IMR-90 (cell line): ENCODE measurements at places on chromosomes 3 and 15.

DNA sequence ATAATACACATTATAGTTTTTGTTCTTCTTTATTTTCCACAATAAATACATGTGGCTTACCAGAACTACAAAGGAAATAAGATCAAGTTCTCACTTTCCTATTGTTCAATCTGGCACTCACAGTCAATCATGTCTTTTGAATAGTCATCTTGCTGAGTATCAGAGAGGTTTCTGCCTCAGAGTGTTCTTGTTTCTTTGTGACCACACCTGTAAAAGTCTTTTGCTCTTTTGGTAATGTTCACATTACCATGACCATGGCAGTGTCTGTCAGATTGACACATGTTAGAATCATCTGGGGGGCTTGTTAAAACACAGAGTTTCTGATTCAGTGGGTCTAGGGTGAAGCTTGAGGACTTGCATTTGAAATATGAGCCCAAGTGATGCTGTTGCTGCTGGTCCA, 135.0 kb downstream of the SATB1 start:
- DNase-seq = no peak

DNA sequence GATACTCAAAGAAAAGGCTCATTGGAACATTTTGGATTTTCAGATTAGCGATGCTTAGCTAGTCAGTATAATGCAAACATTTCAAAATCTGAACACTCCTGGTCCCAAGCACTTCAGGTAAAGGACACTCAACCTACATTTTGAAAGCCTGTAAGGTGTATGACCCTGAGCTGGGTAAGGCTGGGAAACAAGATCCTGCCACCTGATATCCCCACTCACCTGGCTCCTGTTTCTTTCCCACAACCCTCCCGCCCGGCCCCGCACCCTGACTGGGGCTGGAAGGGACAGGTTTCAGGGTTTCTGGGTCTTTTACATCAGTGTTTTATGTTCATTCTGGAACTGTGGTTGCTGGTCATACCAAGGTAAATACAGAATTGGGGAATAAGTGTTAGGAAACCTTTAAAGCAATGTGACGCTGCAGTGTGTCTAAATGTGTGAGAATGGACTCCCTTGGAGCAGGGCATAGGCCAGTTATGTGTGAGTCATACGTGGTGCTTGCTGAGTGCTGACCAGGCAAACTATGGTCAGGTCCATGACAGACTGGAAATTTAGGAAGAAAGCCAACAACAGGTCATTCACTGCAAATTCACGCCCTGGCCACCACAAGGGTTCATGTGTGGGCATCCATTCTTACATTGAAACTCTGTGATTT, 22.9 kb downstream of the CTXND1 start:
- DNase-seq = peak; percentile 21

- peak; percentile 40 for DNase-seq
These were observed 71.7 kb upstream of the ABHD2 start for GRCh38 chr15:89016549-89017041.

DNA sequence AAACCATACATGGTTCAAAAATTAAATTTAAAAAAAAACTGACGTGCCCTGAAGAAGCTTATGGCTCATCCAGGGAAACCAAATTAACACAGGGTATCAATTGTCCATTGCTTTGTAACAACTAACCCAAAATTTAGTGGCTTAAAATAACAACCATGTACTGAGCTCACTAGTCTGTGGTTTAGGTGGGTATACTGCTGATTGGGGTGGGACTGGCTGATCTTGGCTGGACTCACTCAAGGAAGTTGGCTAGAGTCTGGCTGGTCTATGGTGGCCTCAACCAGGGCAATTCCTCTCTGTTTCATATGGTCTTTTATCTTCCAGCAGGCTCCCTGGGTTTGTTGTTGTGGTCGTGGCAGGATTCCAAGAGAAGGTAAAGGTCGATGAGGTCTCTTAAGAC, 14.1 kb upstream of the EDC3 start:
- no peak for DNase-seq

DNA sequence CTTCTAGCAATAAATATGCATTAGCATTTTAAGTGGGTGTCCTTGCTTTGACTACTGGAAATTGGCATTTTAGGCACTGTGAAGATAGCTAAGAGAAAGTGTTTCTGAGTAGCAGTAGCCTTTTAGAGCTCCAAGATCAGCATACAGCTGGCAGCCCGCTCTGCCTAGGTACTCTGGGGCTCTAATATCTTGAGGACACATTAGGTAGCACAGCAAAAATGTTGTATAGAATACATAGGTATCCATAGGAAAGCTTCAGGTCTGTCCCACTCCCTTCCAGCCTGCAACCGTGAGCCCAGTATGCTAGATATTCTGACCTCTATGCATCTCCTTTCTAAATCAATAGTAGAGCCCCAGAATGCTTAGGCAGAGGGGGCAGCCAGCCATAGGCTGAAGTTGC, 670.5 kb downstream of the NLGN1 start:
- DNase-seq = no peak

- peak; percentile 85 for DNase-seq
These were observed 3.1 kb upstream of the ACKR4 start for GRCh38 chr3:132593947-132594323.
